ENCODE measurements at places on chromosomes 2 and 18.

- DNase-seq: no peak
Measured at GRCh38 chr2:20986024-20986939, 57.6 kb downstream of the APOB start.

DNA sequence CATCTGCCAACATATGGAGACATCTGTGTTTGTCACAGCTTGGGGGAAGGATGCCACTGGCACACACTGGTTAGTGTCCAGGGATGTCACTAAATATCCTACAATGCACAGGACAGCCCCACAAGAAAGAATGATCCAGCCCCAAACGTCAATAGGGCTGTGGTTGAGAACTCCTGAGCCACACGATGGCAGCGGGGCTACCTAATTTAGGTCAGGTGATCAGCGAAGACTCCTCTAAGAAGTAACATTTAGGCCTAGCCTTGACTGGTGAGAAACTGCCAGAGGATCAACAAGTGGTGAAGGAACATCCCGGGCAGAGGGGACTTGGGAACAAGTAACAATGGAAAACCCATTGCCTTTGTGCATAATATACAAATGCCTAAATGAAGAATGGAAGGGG, 5.0 kb upstream of the TGIF1 start:
- DNase-seq: no peak

DNA sequence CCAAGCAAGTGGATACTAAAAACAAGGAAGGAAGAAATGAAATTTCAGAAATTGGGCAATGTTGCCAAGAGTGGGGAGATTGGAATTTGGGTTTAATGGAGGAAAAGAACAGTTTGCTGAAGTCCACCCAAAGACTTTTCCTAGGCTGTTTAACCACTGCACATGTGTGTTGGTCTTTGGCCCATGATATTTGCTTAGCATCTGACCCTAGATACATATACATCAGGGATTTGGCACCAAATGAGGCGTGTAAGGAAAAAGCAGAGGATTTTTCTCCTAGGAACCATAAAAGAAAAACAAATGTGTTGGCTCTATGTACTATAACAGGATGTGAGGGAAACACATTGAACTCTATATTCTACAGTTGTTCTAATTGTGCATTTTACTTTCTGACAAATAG, 80.7 kb upstream of the CD28 start:
- no peak for DNase-seq

DNA sequence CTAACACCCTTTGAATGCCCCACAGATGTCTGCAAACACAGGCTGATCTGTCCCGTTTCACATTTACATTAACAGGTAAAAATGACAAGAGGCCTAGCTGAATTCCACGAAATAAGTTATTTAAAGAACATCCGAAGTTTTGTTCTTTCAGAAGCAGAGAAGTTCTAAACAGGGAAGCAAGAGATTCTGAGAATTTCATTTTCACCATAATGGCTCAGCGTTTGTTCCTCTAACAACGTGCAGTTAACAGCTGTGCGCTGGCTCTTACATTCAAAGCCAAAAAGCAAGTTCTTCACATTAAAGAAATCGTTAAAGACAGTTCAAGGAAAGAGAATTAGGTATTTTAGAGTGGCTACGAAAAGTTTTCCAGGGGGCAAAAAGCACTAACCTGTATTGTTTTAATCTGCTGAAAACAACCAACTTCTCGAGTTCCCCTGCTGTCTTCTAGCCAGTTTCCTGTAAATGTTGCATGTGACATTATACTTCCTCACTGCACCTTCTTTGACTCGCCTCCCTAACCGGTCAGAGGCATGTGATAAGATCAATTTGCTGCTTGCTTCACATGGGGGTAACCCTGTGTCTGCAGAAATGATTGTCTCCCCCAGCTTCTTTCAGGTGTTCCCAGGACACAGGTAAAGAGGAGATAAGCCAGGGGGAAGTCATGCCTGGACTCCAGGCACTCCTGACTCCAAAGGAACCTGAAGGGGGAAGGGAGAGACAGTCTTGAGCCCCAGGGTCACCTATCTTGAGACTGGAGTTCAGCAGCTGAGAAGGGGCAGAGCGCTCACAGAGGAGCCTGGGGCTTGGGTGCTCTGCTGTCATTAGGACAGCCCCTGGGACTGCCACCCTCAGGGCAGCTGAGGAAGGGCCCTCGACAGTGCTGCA, 36.8 kb upstream of the WIPF1 start:
- no peak for DNase-seq

- DNase-seq: no peak
Measured at GRCh38 chr18:79521416-79522205, 125.9 kb downstream of the NFATC1 start.
